ENCODE measurements at places on chromosomes 7 and 10. TPM values are rescaled to one million over a fixed set of nuclear protein-coding genes. Genes with fewer than 3 reads are reported as not detected.

Gene TRIM73
- 2.2 TPM for total RNA-seq

Gene BPGM
- total RNA-seq, result 17.0 TPM

Gene INA
- 31.4 TPM for total RNA-seq

Gene TMEM26
- total RNA-seq, result 0.07 TPM

Gene UCMA
- not detected for total RNA-seq

Gene C1QL3
- total RNA-seq, result not detected

Gene SHTN1
- total RNA-seq, result 24.3 TPM

Gene HEPACAM2
- total RNA-seq, result not detected

Gene SEMA4G
- 8.0 TPM for total RNA-seq

Gene LEP
- total RNA-seq, result not detected

Measured in A549 treated with CORT108297 at 1 μM for 4 hours (cell line).